Activated naive CD8-positive, alpha-beta T cell treated with anti-CD3 and anti-CD28 coated beads, Interleukin-2, amount 10 ng/mL, durations not matched to agents 7 days and 5 days (primary cell): ENCODE measurements at places on chromosomes 6 and 20.

DNA sequence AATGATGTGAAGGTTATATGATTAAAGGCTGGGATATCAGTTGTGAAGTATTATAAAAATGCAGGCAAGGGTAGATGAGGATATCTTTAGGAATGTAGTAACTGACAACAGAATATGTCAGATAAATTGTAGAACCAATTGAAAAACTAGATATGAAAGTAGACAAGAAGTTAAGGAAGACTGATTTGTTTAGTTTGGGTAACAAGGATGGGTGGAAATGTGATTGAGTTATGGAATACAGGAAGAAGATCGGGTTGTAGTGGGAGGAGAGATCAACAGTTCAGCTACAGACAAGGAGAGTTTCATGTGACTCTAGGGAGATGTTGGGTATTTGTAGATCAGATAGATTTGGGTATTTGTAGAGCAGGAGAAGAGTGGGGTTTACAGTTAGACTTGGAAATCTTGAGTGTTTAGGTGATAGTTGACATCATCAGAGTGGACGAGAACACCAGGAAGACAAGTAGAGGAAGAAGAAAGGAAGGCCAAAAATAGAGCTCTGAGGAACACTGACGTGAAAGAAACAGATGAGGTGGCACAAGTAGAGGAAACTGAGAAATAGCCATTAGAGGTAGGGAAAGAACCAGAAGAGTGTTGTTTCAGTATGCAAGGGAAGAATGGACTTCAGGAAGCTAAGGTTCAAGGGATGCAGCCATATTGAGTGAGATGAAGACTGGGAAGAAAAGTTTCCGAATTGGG is 12.1 kb upstream of the TSPYL1 start:
- no peak for DNase-seq

- DNase-seq = no peak
Observed at GRCh38 chr6:4614637-4615036, 161.6 kb upstream of the CDYL start.

- DNase-seq = no peak
Observed at GRCh38 chr6:42973926-42974325, 5.1 kb downstream of the PEX6 start.

DNA sequence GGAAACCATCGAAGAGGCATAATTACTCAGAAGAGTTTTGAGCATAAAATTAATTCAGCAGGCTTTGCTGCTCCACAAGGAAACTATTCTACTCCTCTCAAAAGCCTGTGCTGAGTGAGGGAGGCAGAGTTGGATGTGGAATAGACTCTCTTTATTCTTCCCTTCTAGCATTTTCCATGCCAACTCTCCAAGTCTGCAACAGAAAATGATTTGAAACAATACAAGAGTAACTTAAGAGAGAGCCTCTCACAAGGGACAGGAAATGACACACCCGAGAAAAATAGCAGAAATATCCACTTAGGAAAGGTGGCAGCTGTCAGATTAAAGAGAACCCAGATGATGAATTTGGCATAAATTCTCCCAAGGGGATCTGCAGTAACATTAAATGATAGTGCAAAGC is 26.3 kb upstream of the LAMP5 start:
- no peak for DNase-seq

DNA sequence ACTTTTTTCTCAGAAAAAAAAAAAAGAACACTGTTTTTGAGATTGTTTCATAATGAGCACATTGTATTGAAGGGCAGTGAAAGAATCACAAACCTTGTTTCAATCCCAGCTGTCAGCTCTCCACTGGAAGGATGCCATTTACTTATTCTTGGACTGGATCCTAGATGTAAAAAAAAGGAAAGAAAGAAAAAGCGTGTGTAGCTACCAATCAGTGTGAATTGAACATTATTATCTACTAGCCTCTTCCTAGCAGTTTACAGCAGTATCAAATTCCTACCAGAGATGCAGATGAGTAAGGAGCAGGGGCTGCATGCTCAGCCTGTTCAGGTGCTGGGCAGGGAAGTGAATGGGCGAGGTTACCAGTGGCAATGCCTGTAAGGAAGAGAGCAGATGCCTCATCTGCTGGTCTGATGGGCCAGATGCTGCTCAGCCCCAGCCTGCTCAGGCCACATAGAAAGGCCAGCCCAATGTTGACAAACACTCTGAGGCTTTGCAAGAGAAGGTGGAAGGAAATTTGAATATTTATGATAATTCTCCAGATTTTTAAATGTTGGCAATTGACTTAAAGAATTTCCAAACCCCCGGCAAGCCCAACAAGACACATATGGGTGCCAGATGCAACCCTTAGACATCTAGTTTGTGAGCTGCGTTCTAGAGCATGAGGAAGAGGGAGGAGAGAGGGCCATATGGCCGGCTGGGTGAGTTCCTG is 189.5 kb downstream of the IBTK start:
- DNase-seq = no peak

- no peak for DNase-seq
Observed at GRCh38 chr6:63899550-63899949, 263.9 kb downstream of the PHF3 start.

DNA sequence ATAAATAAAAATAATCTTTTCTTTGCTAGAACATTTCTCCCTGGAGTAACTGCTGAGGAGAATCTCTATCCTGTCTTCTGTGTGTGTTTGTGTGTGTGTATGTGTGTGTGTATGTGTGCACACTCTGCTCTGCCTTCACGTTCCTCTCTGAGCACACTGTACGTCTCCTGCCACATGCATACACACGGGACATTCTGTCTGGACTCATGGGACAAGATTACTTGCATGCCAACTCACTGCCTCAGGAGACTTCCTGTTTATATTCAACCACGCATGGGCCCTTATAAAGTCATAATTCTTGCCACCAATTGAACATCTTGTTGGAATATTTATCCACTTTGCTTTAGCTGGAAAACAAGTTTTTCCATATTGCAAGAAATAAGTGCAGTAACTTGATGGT is 930.6 kb downstream of the KIF16B start:
- DNase-seq = no peak

- DNase-seq = no peak
Observed at GRCh38 chr20:30593572-30593971, 663.9 kb upstream of the DEFB115 start.

DNA sequence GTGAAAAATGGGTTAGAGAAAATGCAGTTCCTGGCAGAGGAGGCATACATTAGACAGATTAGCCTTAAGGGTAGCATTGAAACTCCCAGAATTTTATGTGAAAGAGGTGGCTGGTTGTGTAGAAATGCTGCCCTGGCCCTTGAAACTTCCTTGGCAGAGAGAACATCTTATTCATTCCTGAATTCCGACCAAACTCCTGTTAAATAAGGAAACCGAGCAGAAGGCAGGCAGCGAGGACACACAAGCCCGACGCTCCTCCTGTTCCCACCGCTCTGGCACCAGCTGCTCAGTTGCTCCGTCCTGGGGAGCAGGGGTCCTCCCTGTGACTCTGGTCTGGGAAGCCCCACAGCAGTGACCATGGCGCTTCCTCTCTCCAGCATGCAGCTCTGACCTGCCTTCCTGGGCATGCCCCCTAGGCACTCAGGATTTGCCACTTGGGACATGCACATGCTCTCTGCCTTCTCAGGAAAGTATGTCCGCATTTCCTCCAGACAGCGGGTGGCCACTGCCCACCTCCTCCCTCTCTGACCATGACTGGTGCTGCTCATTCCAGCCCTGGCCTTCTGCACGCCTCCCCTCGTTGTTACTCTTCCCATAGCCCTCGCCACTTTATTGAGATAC is 35.2 kb upstream of the CLDN20 start:
- DNase-seq = no peak

DNA sequence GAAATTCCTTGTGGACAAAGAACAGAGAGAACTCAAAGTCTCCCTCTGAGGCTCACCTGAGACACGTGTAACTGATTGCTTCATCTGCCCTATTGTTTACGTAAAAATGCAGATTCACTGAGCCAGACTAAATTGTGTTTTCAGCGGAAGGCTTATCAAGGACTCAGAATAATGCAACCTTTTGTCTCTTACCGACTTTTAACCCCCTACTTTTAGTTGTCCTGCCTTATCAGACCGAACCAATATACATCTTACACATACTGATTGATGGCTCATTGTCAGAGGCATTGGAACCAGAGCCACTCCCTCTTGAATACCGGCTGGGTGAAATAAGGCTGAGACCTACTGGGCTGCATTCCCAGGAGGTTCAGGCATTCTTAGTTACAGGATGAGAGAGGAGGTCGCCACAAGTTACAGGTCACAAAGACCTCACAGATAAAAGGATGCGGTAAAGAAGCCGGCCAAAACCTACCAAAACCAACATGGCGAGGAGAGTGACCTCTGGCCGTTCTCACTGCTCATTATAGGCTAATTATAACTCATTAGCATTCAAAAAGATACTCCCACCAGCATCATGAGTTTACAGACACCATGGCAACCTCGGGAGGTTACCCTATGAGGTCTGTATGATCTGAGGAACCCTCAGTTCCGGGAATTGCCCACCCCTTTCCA is 95.5 kb upstream of the ZNF184 start:
- no peak for DNase-seq

GRCh38 chr20:62506791-62507190 is 31.0 kb upstream of the GATA5 start:
- DNase-seq = no peak

- DNase-seq = no peak
Observed at GRCh38 chr20:34507702-34508413, 8.4 kb upstream of the DYNLRB1 start.

- no peak for DNase-seq
Observed at GRCh38 chr6:69084746-69085335, 449.8 kb downstream of the ADGRB3 start.

- DNase-seq = no peak
Observed at GRCh38 chr6:145372671-145373151, 362.6 kb downstream of the EPM2A start.
